ENCODE measurements at places on chromosomes 7 and 10. TPM values are rescaled to one million over a fixed set of nuclear protein-coding genes. Genes with fewer than 3 reads are reported as not detected.
A peak's percentile ranks its signal among the peaks of the same experiment; 100 is the strongest.

FAM25A gene
- total RNA-seq: not detected

DNA sequence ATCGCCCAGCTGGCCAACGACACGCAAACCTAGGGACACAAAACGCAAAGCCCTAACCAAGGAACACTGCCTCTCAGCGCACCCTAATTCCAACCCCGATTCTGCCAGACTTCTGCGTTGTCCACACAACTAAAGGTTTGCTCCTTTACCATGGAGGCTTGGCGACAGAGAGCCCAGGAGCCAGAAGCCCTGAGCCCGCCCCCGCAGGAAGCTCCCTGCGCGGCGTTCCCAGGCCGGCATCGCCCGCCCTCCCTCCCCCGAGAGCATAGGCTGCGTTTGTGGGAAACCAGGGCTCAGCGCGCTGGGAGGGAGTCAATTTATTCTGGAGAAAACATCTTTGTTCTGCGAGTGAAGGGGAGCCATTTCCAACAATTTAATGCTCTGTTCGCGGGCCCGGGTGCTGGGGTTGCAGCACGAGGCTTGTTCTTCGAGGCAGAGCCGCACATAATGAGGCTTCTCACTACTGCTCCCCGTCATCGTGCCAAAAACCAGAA is 103.9 kb downstream of the GRID1 start:
- H3K27me3 ChIP-seq: no peaks in the 10 kb centered on the region
- no peaks in the 10 kb centered on the region for H3K4me1 ChIP-seq
- no peak for DNase-seq
- H3K4me3 ChIP-seq: no peak overlapping the region
- no peak overlapping the region for H3K27ac ChIP-seq

CREB5 gene
- 0.05 TPM for total RNA-seq

GRCh38 chr7:79130715-79131114 is 322.8 kb downstream of the MAGI2 start:
- DNase-seq: no peak
- no peak overlapping the region for H3K27ac ChIP-seq
- H3K36me3 ChIP-seq: no peaks in the 10 kb centered on the region
- no peaks in the 10 kb centered on the region for H3K4me1 ChIP-seq

GRCh38 chr7:132941428-132941827 is 140.5 kb downstream of the CHCHD3 start:
- no peak for DNase-seq
- H3K4me1 ChIP-seq: no peaks in the 10 kb centered on the region
- no peaks in the 10 kb centered on the region for H3K27me3 ChIP-seq
- no peaks in the 10 kb centered on the region for H3K36me3 ChIP-seq
- no peak overlapping the region for H3K27ac ChIP-seq

DNA sequence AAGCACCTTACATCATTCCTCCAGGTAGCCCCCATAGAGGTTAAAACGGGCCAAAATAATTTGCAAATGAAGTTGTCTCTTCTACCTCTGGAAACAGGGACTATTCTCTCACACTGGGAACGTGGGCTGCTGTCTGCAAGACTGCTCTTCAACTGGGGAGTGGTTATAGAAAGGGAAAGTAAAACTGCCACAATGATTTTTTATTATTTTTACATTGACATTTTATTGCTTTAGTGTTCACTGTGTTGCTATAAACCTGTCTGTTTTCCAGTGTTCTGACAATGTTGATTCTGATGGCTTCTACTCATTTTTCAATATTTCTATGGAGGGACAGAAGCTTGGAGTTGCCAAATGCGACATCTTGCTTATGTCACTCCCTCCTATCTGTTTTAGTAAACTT is 115.1 kb upstream of the ANTXRL start:
- no peak for DNase-seq
- H3K36me3 ChIP-seq: no peaks in the 10 kb centered on the region
- no peak overlapping the region for H3K4me3 ChIP-seq
- H3K27ac ChIP-seq: no peak overlapping the region
- no peaks in the 10 kb centered on the region for H3K27me3 ChIP-seq
- H3K4me1 ChIP-seq: no peaks in the 10 kb centered on the region

- no peaks in the 10 kb centered on the region for H3K27me3 ChIP-seq
- H3K27ac ChIP-seq: no peak overlapping the region
Observed at GRCh38 chr10:43372765-43373361, 1.4 kb downstream of the FXYD4 start.

GRCh38 chr10:82628373-82628772 is 753.4 kb downstream of the NRG3 start:
- no peaks in the 10 kb centered on the region for H3K4me1 ChIP-seq
- no peaks in the 10 kb centered on the region for H3K36me3 ChIP-seq
- no peak for DNase-seq
- no peaks in the 10 kb centered on the region for H3K27me3 ChIP-seq
- no peak overlapping the region for H3K4me3 ChIP-seq
- H3K27ac ChIP-seq: no peak overlapping the region

DNA sequence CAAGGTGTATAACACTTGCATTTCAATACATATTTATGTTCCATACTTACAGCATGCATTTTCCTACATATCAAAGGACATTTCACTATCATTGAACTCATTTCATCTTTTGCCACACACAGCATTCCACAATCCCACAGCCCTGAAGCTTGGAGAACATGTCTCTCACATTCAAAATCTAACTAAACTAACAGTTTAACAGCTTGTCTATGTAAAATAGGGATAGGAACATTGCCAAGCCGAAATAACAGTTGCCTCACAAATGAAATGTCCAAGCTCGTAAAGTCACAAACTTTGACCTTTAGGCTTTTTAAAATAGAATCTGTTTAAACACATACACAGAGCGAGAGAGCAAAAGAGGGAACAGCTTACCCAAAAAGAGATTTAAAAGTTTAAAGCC is 65.3 kb downstream of the HGF start:
- no peaks in the 10 kb centered on the region for H3K4me1 ChIP-seq
- DNase-seq: no peak
- no peaks in the 10 kb centered on the region for H3K36me3 ChIP-seq
- H3K4me3 ChIP-seq: no peak overlapping the region
- no peaks in the 10 kb centered on the region for H3K27me3 ChIP-seq

MBLAC1 gene
- total RNA-seq: 4.5 TPM

DNA sequence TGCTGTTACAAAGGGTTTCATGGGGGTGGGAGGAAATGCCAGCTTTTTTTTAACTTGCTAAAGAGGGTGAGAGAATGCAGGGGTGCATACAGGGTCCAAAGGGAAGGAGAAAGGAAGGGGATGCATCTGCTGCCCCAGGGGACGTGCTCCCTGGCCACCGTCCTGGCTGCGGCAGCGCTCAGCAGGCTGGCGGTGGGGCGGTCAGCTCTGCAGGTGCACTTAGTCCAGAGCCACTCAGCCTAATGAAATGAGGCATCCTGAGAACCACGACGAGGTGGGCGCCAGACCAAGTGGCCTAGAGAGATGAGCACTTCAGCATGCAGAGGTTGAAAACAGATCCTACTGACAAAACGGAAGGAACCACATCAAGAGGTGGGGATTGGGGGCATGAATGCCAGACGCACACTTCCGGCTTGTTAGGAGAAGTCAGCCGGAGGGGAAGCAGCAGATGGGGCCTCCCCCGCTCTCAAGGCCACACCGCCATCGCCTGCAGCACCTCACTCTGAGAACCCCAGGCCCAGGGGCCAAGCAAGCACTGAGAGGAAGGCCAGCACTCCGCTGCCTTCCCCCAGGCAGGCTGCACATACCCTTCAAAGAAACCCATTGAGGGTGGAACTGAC is 94.5 kb downstream of the MAD1L1 start:
- peak overlapping the region; percentile 64 for H3K4me3 ChIP-seq
- DNase-seq: peak; percentile 86
- no peaks in the 10 kb centered on the region for H3K27me3 ChIP-seq
- H3K27ac ChIP-seq: peak overlapping the region; percentile 46
- peaks cover 4% of the 10 kb centered on the region for H3K36me3 ChIP-seq
- peaks cover 5% of the 10 kb centered on the region for H3K4me1 ChIP-seq

- H3K27ac ChIP-seq: no peak overlapping the region
- H3K4me1 ChIP-seq: peaks cover 17% of the 10 kb centered on the region
- no peak for DNase-seq
- H3K36me3 ChIP-seq: no peaks in the 10 kb centered on the region
- no peaks in the 10 kb centered on the region for H3K27me3 ChIP-seq
Observed at GRCh38 chr7:17236603-17237002, 61.8 kb upstream of the AHR start.

GRCh38 chr10:28677888-28678686 is 766 bp downstream of the BAMBI start:
- H3K36me3 ChIP-seq: no peaks in the 10 kb centered on the region
- H3K27ac ChIP-seq: no peak overlapping the region
- peaks cover 37% of the 10 kb centered on the region for H3K4me1 ChIP-seq

- H3K4me3 ChIP-seq: peak overlapping the region; percentile 75
- H3K4me1 ChIP-seq: peaks cover 52% of the 10 kb centered on the region
- H3K27me3 ChIP-seq: no peaks in the 10 kb centered on the region
- no peak overlapping the region for H3K27ac ChIP-seq
- H3K36me3 ChIP-seq: no peaks in the 10 kb centered on the region
Observed at GRCh38 chr7:151086802-151087244, 548 bp downstream of the AGAP3 start.

- no peaks in the 10 kb centered on the region for H3K36me3 ChIP-seq
- no peak overlapping the region for H3K4me3 ChIP-seq
- H3K27ac ChIP-seq: no peak overlapping the region
- no peak for DNase-seq
Observed at GRCh38 chr7:125126376-125126775, 196.8 kb upstream of the POT1 start.

ARHGEF35 gene
- total RNA-seq: 4.2 TPM

ELN gene
- total RNA-seq: not detected

DNA sequence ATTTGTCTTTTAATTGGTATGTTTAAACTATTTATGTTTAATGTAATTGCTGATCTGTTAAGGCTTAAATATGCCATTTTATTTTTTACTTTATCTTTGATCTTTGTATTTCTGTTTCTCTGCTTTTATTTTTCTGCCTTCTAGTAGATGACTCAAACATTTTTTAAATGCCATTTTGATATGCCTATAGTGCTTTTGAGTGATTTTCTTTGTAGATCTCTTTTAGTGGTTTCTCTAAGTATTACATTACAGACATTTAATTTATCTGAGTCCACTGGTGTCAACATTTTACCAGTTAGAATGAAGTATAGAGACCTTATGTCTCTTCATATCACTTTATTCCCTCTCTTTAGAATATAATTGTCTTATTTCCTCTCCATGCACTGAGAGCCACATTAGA is 32.7 kb downstream of the IL6 start:
- no peaks in the 10 kb centered on the region for H3K4me1 ChIP-seq
- no peaks in the 10 kb centered on the region for H3K36me3 ChIP-seq
- H3K4me3 ChIP-seq: no peak overlapping the region
- no peak overlapping the region for H3K27ac ChIP-seq
- no peaks in the 10 kb centered on the region for H3K27me3 ChIP-seq

DNA sequence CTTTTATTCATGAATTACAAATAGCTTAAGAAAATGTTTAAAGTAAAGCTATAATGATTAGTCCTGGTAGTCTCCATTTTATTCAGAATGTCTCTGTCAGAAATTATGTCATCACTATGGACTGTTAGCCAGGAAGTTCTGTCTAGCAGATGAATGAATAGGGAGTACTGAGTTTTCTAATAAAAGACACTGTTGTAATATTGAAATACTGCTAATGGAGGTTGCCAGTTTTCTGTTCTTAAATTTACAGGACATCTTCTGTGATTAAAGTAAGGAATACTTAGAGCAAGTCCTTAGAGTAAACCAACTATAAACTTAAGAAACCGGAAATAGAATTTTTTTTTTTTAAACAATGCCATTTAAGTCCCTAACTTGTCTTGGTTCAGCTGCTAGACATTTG is 309.8 kb downstream of the ADK start:
- H3K36me3 ChIP-seq: no peaks in the 10 kb centered on the region
- no peak for DNase-seq
- H3K4me3 ChIP-seq: no peak overlapping the region
- no peaks in the 10 kb centered on the region for H3K27me3 ChIP-seq
- H3K27ac ChIP-seq: no peak overlapping the region

DNA sequence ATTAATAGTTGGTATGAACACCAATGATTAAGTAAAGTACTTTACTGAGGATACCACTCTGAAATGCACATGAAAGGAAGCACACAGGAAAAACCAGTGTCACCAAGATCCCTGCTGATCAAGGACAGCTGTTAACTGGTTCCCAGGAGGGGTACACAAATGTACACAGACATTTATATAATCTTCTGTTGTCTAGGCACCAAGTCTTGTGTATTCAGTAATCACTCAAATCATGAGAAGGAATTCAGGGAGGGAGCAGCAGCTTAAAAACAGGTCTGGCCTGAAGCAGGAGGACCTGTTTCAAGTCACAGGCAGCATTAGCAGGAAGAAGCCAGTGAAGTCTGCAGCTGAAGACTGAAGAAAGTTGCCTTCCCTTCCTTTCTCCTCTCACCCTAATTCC is 18.7 kb downstream of the MPP7 start:
- H3K36me3 ChIP-seq: no peaks in the 10 kb centered on the region
- H3K4me3 ChIP-seq: no peak overlapping the region
- H3K27ac ChIP-seq: no peak overlapping the region
- H3K4me1 ChIP-seq: peaks cover 9% of the 10 kb centered on the region
- no peak for DNase-seq

RSU1 gene
- 41.1 TPM for total RNA-seq

DNA sequence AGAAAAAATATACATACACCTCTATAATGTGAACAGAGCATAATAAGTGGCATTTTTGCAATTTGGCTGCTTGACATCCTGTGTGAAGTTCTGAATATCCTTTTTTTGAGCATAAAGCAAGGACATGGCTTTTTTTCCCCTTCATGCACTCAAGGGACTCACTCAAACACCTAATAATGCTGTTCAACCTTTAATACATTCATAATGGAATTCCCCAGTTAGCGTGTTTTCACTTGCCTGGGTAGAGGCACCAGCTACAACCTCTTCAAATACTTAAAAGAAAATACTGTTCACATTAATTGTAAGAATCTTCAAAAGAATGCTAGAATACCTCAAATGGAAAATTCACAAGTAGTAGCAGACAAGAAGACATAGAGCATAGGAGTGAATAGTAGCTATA is 316.8 kb downstream of the PCDH15 start:
- H3K27ac ChIP-seq: no peak overlapping the region
- H3K4me1 ChIP-seq: no peaks in the 10 kb centered on the region
- no peak overlapping the region for H3K4me3 ChIP-seq
- DNase-seq: no peak
- no peaks in the 10 kb centered on the region for H3K36me3 ChIP-seq
- no peaks in the 10 kb centered on the region for H3K27me3 ChIP-seq

CDC14C gene
- not detected for total RNA-seq

GRCh38 chr7:138739859-138740258 is 38.7 kb upstream of the SVOPL start:
- H3K4me1 ChIP-seq: no peaks in the 10 kb centered on the region
- H3K27me3 ChIP-seq: no peaks in the 10 kb centered on the region
- no peak overlapping the region for H3K4me3 ChIP-seq
- DNase-seq: no peak
- H3K36me3 ChIP-seq: no peaks in the 10 kb centered on the region

WEE2 gene
- total RNA-seq: not detected

All from B cell (primary cell).